Fibroblast of lung (primary cell): ENCODE measurements at places on chromosomes 5 and 9. TPM values are rescaled to one million over a fixed set of nuclear protein-coding genes. Genes with fewer than 3 reads are reported as not detected.

DNA sequence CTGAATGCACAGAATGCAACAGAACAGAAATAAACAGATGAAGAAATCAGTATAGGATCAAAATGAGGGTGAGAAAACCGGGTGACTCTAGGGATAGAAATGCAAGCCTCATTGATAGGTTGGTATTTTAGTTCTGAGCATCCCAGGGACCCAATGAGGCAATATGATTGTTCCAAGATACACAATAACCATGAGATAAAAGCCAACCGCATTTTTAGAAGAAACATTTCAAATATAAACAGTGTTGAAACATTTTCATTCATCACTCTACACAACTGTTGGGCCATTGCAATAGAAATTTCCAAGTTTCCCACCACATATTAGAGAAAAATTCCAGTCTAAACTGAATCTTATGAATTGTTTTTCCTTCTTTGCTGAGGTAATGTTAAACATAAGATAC, 452.3 kb upstream of the PTGER4 start:
- peak; percentile 93 for DNase-seq

The SH3TC2 gene
- 0.26 and 0.83 TPM in 2 replicates for total RNA-seq

The PCDHA4 gene
- total RNA-seq = 0.51 and 1.2 TPM in 2 replicates

The FBXO4 gene
- 13.4 and 14.1 TPM in 2 replicates for total RNA-seq

DNA sequence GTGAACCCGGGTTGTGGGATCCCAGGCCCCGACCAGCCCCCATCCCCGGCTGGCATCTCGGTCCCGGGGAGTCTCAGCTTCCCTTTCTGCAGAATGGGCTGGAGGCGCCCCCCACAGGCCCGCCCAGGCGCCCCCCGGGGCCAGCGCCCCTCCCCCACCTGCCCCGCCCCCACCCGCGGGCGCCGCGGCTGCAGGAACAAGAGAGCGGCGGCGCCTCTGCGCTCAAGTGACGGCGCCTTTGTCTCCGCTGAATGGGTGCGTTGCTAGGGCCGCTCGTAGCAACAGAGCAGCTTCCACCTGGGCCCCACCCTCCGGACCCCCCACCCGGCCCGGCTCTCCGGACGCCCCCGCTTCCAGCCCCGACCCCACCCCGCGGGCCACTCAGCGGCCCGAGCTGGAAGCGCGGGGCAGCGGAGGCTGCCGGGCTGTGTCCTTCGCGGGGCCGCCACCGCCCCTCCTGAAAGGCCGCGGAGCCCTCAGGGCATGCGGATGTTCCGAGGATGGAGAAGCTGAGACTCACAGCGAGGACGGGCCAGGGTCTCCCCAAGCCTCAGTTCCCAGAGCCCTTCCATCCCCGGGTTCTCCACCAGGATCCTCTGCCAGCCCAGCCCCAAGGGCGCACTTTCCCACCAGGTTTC, 27.5 kb downstream of the ADGRD2 start:
- no peak for DNase-seq

- peak; percentile 53 for DNase-seq
Measured at GRCh38 chr9:14308853-14309145, 5.1 kb downstream of the NFIB start.

The SPINK13 gene
- not detected in 2 replicates for total RNA-seq

The SGCD gene
- 21.1 and 67.5 TPM in 2 replicates for total RNA-seq

GRCh38 chr9:113737517-113738271, 138.4 kb upstream of the ZNF618 start:
- DNase-seq = peak; percentile 43

DNA sequence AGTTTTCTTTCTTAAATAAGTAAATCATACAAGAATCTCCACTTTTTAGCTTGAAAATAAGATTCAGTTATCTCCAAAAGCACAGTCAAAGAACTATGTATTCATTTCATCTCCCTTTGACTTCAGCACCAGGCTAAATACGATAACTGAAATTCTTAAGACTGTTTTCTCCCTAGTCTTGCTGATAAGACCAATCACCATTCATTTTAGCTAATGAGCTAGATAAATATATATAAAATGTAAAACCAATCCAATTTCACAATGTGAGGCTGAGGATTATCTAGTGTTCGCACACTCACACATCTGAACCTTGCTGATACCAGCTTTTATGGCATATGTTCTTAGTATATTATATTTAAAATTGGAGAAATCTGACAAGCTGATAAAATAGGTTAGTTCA, 17.3 kb upstream of the ZNF622 start:
- no peak for DNase-seq

The RFX3 gene
- 2.8 and 3.1 TPM in 2 replicates for total RNA-seq

GRCh38 chr5:113253037-113253436, 181.8 kb downstream of the TSSK1B start:
- DNase-seq = no peak

DNA sequence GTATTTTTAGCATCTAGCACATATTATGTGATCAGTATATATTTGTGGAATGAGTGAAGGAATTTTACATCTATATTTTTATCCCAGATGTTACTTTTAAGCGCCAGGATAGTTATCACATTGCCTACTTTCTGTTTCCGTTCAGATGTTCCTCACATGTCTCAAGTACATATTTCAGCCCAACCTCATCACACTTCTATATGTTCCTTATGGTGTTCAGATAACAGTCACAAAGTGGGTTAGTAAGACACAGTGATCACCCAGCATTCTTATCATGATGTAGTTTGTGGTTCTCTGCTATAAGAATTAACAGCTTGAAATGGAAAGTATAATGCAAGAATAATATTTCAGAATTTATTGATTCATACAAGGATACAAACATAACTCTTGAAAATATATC, 170.0 kb upstream of the RASA1 start:
- no peak for DNase-seq

- DNase-seq = no peak
Measured at GRCh38 chr5:41286165-41286564, 72.8 kb upstream of the C6 start.

GRCh38 chr9:14303521-14303920, 10.4 kb downstream of the NFIB start:
- DNase-seq = no peak

- DNase-seq = no peak
Measured at GRCh38 chr5:180142021-180142765, 66.8 kb downstream of the RASGEF1C start.

- DNase-seq = no peak
Measured at GRCh38 chr5:472076-472655, 29.2 kb downstream of the EXOC3 start.

The RETREG1 gene
- total RNA-seq = 0.51 and 0.99 TPM in 2 replicates

GRCh38 chr5:95956900-95957293, 4.8 kb downstream of the ELL2 start:
- DNase-seq = no peak

DNA sequence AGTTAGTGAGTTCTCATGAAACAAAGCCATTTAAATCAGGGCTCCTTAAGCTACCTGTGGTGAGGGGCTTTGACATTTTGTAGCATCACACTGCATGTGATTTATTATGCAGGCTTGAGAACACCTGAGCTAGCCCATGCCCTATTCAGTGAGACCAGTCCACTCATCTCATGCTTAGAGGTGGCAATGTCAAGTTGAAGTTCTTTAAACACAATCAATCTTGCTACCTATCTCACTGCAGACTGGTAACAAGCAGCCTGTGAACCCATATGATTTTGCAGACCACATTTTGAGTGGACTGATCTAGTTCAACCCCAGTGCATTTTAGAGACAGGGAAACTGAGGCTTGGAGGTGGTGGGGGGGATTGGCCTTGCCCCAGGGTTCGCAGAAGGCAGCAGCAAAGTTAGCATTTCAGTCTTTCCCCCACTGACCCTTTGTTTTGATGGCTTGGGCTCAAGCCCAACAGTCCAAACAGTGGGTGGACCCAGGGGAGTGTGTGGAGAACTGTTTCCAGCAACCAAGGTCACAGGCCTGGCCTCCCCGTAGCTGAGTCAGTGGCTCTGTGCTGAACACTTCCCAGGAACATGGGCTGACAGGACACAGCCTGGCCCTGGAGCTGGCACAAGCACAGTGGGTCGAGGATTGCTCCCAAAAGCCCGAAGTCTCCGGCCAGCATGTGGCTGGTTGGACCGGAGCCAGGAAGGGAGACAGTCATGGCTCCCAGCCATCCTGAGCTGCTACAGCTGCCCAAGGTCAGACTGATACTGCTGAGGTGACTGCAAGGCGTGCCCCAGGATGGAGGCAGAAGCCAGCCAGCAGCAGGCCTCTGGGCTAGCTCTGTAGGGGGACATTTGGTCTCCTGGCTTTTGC, 95.3 kb downstream of the RGS3 start:
- peak; percentile 76 for DNase-seq

DNA sequence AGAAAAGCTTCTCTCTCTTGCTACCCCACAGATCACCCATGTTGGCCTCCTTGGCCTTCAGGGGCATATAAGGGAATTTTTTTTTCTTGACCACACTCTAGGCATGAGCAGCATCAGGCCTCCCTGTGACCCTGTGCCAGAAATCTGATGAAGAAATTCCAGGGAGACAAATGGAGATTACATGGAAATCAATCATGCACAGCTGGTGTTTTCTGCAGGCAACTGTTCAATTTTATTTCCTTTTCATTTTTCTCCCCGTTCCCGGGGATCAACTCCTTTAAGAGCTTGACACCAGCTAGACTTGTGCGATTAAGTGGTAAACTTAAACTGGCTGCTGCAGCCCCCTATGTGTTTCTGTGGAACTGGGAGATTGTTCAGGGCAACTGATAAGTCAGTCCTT, 59.3 kb downstream of the GALNT10 start:
- peak; percentile 37 for DNase-seq

The GMCL2 gene
- total RNA-seq = under 0.01 TPM in 2 replicates

GRCh38 chr5:78367318-78367991, 7.0 kb downstream of the SCAMP1 start:
- no peak for DNase-seq

- no peak for DNase-seq
Measured at GRCh38 chr5:82150559-82150958, 127.6 kb downstream of the RPS23 start.

- no peak for DNase-seq
Measured at GRCh38 chr5:80129146-80129545, 94.0 kb downstream of the THBS4 start.

DNA sequence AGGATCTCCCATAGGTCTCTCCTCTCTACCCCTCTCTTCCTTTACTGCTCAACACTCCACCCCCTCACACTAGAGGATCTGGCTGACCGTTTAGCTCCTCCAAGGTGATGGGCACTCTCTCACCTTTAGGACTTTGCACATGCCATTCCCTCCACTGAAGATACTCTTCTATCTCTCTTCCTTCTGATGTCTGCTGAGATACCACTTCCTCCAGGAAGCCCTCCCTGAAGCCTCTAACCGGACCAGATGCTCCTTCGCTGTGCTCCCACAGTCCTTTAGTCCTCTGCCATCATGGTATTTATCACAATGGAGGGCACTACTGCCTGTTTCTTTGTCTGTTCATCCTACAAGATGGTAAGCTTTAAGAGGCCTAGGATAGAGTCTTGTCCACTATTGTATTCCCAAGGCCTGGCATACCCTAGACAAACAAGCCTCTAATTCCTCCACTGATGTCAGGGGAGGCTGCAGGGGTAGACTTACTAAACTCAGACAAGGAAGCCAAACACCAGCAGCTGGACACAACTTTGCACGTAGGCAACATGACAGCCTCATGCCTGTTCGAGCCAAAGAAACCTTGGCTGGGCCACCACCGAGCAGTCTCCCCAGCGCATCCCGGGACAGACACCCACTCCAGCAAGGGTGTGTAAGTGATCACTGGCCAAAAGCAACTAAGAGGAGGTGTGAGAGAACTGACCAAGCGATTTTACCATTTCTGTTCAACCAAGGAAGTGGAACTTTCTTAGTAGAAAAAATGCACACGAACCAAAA, 20.2 kb downstream of the ORM2 start:
- DNase-seq = no peak

The NFIB gene
- total RNA-seq = 36.3 and 56.0 TPM in 2 replicates

DNA sequence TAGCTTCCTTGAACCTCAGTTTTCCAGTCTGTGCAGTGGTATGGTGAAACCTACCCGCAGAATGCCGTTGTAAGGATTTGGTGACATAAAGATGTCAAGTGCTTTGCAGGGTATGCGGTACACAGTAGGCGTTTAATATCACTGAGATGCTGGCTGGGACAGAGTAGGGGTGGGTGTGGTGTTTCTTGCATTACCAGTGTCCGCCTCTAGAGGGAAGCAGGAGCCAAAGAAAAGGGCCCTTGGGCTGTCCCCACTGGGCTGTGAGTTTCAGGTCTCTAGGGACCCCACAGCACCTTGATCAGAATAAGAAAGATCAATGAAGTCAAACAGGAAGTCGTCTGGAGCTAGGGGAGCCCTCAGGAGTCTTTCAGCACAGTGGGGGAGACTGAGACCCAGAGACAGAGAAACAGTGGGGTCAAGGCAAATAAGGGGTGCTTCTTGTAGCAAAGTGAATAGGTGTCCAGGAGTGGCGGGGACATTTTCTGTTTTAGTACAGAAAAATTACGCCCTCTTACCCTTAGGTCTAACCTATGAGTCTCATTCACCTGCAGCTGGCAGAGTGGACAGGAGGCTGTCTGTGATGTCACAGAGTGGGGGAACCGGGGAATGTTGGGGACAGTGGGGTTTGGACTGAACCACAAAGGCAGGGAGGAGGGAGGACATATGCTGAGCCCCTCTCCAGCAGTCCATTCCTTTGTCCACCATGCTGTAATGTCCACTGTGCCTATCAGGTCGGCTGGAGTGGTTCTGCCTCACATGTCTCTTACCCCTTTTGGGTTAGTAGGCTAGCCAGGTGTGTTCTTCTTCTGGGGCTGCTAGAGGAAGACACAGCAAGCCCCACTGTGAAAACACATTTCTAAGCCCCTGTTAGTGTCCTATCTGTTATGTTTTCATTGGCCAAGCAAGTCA, 4.7 kb upstream of the TEX53 start:
- DNase-seq = peak; percentile 39

DNA sequence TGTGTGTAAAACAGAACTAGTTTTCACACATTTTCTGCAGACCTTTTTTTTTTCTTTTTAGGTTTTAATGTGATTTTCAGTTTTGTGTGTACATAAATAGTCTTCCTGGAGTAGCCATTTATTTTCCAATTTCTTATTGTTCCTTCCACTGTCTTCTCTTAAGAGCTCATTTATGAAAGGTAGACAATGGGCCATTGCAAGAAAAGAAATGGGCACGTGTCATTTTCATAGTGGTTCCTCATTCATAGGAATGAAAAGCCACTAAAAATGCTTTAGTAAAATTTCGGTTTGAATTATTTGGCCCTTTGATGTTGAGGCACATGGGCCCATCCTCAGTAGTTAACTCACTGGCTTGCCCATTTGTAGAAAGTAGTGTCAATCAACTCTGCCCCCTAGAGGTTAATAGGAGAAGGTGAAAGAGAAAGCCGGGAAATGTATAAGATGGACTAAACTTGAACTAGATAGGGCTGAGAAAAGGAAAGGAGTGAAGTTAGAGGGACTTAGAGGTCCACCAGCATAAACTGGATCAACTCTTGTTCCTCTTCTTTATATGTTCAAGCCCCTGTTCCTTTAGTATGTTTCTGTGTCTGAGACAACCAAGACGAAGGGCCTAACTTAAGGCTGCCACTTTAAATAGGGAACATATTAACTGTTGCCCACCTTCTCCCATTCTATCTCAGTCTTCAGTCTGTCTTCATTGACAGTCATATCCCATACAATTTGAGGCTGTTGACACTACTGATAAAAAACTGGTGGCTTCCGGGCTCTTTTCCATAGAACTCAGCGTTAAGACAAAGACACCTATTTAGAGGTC, 72.6 kb downstream of the SMARCA2 start:
- peak; percentile 64 for DNase-seq

GRCh38 chr9:72188232-72188631, 39.0 kb downstream of the GDA start:
- DNase-seq = no peak

The SARDH gene
- total RNA-seq = 4.8 and 9.0 TPM in 2 replicates

The DTWD2 gene
- 4.8 and 5.4 TPM in 2 replicates for total RNA-seq

GRCh38 chr5:177515580-177515979, 1.2 kb downstream of the DDX41 start:
- DNase-seq = no peak
